AG09319 (cell line): ENCODE measurements at places on chromosomes 6 and 20.

- DNase-seq, result no peak
These were observed 22.6 kb downstream of the BPIFB1 start for GRCh38 chr20:33305589-33306057.

DNA sequence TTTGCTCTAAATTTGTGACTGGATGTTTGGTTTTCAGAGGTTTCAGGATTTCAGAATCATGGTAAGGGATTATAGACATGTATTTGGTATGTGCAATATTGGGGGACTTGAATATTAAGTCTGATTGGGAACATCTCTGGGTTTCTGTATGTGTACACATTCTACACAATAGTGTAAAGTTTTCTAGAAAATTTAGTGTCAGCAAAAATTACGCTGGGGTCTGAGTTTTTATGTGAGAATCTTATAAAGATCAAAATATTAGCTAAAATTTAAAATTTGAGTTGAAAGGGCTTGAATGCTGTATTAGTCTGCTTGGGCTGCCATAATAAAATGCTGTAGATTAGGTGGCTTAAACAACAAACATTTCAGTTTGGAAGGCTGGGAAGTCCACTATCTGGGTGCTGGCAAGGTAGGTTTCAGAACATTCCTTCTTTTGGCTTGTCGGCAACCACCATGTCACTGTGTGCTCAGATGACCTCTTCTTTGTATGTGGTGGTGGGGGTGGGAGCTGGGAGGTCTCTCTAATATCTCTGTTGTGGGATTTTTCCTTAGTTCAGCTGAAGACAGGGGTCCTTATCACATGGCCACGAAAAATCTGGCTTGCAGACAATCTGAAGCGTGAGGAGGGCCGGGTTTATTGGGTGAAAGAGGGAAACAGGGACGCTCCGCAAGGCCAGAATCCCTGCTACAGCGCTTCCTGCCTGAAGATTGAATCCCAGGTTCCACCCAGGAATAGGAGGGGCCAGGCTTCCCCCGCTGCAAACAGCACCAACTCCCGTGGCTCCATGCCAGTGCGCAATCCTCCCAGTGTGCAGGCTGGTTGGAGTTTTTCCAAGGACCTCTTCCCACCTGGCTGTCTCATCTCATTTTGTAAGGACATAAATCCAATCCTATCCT is 299.7 kb downstream of the PLCB1 start:
- no peak for DNase-seq

DNA sequence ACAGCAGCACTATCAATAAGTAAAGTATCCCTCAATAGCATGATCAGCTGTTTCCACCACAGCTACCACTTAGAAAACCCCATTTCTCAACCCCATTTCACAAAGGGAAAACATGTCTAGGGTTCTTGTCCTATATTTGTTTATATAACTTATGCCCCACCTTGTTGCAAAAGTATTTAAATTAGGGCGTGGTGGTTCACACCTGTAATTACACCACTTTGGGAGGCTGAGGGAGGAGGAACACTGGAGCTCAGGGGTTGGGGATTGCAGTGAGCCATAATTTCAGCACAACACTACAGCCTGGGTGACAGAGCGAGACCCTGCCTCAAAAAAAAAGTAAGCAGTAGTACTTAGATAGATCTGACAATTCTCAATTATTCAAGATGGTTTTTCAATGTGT is 3.7 kb downstream of the MRPL14 start:
- no peak for DNase-seq

DNA sequence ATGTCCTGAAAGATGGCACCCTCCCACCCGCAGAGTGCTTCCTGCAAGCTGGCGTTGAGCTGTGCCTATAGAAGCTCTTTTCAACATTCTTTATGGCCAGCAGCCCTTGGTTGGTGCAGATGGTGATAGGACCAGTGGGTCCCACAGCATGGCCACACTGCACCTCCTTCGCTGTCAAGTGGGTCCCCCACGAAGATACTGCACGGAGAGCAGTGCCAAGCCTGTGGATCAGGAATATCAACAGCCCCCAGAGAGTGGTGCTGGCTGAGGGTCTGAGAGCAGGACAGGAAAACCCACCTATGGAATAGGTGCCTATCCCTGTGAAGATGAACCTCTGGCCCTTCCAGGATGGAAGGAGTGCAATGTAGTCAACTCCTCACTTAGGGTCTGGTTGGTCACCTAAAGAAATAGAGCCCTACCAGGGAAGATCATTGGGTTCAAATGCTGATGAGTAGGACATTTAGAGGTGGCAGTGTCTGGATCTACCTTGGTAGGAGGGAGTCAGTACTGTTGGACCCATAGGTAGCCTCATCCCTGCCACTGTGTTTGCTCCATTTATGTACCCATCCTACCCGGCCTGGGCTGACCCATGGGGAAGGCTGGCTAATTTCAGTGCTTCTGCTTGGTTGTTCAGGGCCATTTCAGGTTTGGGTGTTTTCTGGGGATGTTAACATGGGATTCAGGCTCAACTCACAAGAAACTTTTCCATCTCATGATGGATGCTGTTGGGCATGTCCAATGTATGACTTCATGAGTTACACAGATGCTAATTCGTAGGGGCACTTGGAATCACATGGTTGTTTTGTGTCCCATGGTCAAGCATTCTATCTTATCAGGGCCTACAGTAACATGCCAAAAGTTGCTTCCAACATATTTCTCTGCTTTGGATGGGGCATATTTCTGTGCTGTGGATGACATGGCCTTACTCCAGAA is 33.4 kb upstream of the MICB start:
- DNase-seq, result no peak

DNA sequence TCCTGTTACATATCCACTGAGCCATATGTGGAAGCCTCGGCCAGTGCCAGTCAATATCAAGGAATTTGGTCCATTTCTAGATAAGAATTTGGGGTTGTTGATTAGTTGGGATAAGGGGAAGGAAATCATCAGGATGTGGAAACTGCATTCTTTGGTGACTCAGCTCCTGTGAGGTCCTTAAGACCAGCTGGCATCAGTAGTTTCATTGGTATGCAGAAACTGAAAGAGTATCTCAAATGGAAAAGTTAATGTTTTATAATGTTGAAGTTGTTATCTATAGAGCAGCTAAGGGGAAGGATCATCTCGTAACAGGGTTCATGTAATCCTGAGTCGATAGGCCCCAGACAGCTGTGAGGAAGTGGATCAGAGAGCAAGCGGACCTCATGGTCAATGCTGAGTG is 87.9 kb upstream of the PRND start:
- DNase-seq, result peak; percentile 59

DNA sequence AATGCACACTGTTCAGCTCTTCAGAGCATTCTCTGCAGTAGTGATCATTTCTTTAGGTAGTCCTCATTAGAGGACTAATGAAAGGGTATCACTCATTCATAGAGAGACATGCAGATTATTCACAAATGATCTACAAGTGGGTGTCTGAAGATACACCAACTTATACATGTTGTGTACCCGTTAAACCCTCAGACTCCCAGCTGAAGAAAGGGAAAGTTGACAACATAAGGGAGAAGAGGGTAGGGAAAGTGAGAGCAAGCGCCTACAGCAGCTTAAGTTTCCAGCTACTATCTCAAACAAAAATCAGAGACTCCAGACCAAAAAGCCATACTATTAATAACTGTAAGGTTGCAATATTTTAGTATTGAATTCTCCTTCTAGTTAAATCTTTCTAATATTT is 37.1 kb downstream of the FAXC start:
- no peak for DNase-seq

GRCh38 chr20:45288860-45289259 is 17.8 kb upstream of the RBPJL start:
- no peak for DNase-seq

GRCh38 chr6:8242885-8243284 is 140.5 kb upstream of the EEF1E1 start:
- DNase-seq, result no peak

DNA sequence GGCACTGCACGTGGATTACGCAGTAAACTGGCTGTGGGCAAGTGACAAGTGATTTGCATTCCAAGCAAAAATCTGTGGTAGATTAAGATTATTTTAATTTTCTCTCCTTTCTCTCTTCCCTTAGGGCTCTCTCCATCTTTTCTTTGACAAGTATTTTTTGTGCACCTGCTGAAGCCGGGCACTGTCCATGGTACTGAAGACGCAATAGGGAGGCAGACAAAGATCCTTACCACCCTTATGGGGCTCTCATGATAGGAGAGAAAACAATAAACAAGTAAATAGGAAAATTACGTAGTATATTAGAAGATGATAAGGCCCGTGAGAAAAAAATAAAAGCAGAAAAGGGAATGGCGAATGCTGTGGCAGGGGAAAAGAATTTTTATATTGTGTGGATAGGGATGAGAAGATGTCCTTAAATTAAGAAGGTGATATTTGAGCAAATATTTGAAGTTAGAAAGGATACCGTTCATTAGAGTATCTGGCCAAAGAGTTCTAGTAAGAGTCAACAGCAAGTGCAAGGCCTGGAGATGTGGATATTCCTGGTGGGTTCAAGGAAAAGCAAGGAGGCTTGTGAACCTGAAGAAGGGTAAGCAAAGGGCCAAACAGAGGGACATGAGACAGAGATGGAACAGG is 146.0 kb downstream of the LAMP5 start:
- no peak for DNase-seq

DNA sequence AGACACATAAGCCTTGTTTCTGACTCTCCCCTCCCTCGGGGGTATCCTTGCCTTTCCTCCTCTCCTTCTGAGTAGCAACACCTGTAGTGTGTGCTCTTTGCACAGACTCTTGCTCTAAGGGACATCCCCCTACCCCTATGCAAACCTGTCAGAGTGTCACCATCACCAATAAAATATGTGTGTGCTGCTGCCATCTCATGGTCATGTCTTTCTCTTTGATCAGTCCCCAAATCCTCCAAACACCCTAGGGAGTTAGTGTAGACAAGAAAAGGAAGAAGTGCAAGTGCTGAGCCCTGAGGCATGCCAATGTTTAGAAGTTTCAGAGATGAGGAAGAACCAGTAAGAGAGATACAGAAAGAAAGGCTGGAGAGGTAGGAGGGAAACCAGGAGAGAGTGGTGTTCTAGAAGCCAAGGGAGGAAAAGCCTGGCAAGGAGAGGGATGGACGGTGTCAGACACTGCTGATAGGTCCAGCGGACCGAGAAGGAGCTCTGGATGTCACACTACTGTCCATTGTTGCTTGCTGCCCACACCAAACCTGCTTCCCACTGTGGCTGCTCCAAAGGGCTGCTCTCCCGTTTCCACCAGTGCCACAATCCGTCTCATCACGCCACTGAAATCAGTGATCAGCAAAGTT is 16.4 kb downstream of the TRMT6 start:
- no peak for DNase-seq

GRCh38 chr20:60695226-60696000 is 556.6 kb upstream of the CDH4 start:
- peak; percentile 31 for DNase-seq

DNA sequence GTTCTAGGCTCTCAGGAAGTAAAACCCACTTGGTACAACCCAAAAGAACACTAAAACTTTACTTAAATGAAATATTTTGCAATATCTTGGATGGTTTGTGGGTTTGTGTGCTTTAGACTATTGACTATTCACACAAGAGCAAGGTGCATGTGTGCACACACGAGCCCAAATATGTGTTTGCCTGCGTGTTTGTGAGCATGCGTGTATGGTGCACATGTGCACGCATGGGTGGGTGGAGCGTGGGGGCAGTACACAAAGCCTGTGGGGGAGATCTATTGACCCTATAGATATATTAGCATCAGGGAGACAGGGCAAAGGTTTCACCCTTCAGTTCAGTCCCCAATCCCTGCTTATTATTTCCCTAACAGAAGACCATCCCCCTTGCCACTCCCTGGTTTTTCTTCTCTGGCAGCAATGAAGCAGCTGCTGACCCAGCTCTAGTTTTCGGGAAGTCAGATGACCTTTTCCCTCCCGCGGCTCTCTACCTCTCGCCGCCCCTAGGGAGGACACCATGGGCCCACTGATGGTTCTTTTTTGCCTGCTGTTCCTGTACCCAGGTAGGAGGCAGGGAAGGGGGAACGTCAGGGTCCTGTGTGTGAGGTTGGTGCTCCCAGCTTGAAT is at the start of gene C2:
C2 (plus strand) TSS at position 476 of the 621 bp plus-strand sequence; CDS start at position 512, 36 bp downstream.
- DNase-seq, result no peak
